ENCODE measurements at places on chromosomes 7 and 10.
A peak's percentile ranks its signal among the peaks of the same experiment; 100 is the strongest.

GRCh38 chr7:70622936-70623335 is 509.0 kb upstream of the GALNT17 start:
- DNase-seq = no peak

- no peak for DNase-seq
Observed at GRCh38 chr7:104328296-104328969, at the start of gene LHFPL3. LHFPL3 (plus strand) TSS chr7:104328603.

GRCh38 chr7:22771194-22771871 is 44.3 kb downstream of the IL6 start:
- DNase-seq = no peak

DNA sequence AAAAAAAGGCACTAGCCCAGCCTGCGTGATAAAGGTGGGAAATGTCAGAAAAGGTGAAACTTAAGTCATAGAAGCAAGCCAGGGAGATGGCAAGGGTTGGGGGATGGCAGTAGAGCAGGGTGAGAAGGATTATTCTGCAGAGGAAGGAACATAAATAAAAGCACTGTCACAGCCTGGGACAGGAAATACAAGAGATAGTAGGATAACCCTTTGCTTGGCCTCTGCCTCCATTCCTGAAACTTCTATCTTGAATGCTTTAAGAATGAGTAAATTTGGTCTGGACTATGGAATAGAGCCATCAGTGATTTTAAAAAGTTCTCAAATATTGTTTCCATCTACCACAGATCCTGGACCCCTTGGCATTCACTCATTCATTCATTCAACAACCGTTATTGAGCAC is 50.0 kb downstream of the ABCC2 start:
- no peak for DNase-seq

DNA sequence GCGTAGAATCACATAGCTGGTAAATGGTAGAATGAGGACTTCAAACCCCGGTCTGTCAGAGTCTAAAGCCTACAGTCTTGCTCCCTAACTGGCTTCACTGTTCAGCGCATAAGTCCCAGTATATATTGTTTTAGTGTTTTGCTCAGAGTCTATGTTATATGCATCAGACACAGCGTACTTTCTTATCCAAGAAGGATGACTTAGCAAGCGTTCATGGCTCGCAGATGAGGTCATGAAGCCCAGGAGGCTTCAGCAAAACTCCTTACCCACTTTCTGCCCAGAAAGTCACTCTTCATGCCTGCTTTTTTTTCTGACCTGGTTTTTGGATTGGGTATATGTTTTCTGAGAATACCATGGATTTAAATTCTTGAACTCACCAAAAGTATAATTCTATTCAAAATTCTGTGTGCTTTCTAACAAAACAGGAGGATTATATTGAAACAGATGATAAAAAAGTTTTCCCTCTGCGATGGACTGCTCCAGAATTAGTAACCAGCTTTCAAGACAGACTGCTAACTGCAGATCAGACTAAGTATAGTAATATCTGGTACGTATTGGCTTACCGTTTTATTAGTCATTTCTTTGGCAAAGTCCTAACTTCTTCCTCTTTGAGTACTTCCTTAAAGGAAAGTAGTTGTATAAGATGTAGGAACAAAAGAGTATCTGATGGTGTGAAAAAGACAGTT is 24.6 kb upstream of the BHLHA15 start:
- DNase-seq = peak; percentile 82

- DNase-seq = no peak
Observed at GRCh38 chr10:117240621-117241529, at the start of gene SLC18A2. SLC18A2 (plus strand) TSS chr10:117241114; CDS start chr10:117241694, 580 bp downstream.
